ENCODE measurements at places on chromosomes 4 and X.

GRCh38 chr4:118338518-118338917 is 14.3 kb downstream of the PRSS12 start:
- DNase-seq = no peak

- no peak for DNase-seq
These were observed 223.1 kb upstream of the SLIT2 start for GRCh38 chr4:20028645-20029044.

DNA sequence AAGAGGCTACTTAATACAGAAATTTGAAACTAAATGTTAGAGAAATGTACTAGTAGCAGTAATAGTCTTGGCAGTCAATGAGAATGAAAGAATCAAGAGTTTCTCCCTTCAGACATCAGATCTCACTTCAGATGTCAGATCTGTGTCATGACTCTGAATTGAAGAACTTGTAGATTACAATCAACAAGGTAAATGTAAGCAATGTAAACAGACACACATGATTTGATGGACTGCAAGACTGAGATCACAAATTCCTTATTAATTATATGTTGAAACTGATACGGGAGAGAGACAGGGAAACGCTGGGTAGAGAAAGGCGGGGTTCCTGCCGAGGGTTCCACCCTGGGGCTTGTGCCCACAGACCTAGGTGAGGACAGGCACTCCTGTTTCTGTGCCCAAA is 65.5 kb upstream of the HHIP start:
- DNase-seq = no peak

- DNase-seq = no peak
These were observed 206.6 kb upstream of the GYPA start for GRCh38 chr4:144347121-144347520.

DNA sequence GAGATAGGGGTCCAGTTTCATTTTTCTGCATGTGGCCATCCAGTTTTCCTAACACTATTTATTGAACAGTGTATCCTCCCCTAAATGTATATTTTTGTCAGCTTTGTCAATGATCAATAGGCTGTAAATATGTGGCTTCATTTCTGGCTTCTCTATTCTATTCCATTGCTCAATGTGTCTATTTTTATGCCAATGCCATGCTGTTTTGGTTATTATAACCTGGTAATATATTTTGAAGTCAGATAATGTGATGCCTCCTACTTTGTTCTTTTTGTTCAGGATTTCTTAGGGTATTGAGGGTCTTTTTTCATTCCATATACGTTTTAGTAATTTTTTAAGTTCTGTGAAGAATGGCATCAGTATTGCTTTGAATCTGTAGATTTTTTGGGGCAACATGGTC is 8.7 kb upstream of the CXCL3 start:
- no peak for DNase-seq

GRCh38 chr4:108107101-108107500 is 61.6 kb downstream of the LEF1 start:
- no peak for DNase-seq

DNA sequence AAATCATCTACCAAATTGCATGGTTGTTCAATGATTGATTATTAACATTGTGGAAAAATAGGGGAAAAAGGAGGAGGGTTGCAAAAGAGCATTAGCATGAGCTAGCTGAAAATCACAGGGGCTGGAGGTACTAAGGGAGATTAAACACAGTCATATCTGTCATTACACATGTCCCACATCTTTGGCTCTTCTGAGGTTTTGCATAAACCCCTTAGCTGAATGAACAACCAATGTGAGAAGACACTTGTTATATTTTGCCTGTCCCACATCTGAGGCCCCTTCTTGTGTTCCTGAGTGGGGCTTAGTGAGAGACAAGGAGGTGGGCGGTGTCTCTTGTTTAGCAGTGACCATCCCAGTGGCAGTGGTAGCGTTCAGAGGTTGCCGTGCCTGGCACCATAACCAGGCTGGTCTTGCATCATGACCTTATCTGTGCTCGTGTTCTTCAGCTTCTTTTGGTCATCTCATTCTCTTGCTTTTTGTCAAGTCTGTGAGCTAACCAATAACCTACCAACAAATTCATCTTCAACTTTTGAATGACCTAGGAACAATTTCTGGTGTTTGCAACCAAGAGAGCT is 95.6 kb downstream of the MID1IP1 start:
- no peak for DNase-seq

DNA sequence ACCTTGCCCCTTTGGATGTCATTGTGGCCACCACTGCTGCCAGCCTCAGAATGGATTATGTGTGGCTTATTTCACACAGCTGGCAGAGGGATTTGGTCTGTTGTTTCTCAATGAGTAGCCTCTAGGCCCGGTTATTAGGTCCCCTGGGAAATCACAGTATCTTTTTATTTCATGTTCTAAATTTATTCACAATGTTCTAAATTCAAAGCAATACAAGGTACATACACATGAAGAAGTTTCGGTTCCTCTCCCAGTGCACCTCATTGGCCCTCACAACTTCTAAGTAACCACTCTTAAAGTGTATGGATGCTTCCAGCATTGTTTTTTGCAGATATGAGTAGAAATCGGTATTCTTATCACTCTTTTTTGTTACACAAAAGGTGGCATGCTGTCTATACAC is 262.7 kb downstream of the RCHY1 start:
- DNase-seq = no peak

GRCh38 chr4:101071241-101071640 is 276.1 kb downstream of the PPP3CA start:
- no peak for DNase-seq

- DNase-seq = no peak
These were observed 12.1 kb downstream of the KIT start for GRCh38 chr4:54669831-54670230.

- no peak for DNase-seq
These were observed 29.8 kb upstream of the C1QTNF7 start for GRCh38 chr4:15398001-15398400.

DNA sequence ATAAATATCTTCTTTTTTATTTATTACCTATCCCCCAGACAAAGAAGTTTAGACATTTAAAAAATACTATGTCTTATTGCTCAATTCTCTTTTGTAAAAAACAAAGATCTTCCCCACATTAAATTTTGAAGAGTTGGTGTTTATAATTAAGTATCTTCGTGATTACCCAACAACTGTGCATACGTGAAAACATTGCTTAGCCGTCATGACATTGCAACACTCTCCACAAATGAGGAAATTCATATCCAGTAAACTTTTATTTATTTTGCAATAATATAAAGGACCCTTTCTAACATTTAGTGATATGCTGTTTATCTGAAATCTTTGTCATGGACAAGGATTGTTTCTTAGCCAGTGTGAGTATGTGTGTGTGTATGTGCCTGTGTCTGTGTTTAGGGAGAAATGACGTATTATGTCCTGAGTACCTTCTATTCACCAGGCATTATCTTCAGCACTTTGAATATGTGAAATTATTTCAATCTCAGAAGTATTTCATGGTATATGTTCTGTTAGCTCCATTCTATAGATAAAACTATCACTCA is 26.1 kb upstream of the EREG start:
- no peak for DNase-seq

DNA sequence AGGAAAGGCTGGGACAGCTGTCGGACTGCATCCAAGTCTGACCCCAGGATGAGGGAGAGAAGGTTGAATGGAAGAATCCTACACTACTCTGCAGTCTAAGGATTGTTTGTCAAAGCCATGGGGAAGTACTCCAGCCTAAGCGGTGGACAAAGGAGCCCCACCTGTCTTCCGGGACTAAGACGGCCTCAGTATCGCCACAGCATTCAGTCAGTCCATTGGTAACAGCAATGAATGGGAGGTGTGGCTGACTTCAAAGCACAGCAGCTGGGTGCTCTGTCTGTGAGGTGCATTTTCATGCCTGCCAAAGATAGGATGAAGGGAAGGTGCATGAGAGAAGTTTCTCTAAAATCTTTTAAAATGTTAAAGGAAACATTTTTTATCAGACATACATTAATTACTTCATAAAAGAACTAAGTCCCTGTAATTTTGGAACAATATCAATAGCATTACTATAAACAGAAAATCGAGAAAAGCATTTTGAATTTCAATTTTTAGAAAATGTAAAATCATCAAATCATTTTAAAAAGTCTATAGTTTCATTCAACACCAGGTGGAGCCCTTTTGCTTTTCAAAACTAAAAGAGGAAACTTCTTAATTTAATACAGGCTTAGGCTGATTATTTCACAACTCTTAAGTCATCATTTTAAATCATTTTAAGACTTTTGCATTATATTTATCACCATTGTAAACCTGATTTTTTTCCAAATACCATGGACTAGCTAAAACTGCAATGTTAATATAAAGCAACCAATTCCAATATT is 27.6 kb upstream of the INTU start:
- DNase-seq = no peak

DNA sequence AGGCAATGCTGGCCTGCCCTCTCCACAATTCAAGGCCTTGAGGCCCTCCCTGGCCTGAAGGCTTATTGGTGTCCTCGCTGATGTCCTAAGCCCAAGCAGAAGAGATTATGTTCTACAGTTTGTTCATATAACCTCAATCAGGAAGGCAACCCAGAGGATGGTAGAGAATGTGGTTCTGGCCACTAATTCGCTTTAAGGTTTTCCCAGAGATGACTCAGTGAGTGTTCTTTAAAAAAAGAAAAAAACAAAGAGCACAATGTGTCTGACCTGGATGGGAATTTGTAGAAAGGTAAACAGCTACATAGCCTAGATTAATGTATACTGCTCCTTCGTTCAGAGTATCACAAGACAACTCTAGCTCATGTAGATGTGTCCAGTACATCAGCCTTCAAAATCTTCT is 66.0 kb downstream of the MANBA start:
- DNase-seq = no peak

DNA sequence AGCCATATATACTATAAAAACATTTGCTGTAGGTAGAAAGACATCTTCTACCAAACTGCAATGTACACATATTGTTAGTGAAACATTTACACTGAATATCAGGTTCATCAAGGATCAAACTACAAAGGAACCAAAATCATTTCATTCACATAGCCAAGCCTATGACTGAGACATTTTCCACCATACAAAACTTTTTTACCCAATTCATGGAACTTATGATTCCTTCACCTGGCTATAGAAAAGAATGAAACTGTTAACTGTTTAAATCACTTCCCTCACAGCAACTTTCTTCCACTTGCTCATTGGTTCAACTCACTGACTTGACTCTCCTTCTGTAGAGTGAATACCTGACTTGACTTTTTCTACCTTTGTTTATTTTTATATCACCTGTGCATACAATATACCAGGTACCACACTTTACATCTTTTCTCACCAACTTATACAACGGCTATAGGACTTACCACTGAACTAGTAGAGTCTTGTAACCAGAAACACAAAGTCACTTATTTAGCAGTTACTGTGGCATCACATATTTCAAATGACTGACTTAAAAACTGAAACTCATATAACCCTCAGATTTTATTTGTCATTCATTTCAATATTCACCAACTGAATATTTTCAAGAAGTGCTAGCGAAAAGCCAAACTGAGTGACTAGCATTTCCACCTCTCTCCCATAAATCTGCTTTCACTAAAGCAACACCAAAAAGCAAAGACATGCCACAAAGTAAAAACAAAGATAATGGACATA is 30.9 kb downstream of the CAMK2D start:
- DNase-seq = no peak

- DNase-seq = no peak
These were observed 60.0 kb upstream of the PAK3 start for GRCh38 chrX:111035991-111036390.

DNA sequence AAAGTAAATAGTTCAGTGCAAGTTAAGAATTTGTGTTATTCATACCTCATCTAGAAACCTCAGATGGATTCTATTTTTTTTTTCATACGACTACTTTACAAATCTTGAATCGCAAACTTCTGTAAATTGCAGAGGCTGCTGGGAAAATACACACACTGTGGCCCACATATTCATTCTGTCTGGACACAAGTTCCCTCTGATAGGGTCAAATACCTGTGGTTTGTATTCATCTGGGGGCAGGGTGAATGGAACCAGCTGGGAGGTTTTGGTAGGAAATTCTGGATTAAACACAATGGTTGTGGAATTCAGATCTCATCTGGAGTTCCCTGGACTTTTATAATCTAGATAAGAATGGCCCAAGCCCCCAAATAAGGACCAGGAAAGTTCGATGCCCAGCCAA is 56.2 kb downstream of the SPATA18 start:
- DNase-seq = no peak

DNA sequence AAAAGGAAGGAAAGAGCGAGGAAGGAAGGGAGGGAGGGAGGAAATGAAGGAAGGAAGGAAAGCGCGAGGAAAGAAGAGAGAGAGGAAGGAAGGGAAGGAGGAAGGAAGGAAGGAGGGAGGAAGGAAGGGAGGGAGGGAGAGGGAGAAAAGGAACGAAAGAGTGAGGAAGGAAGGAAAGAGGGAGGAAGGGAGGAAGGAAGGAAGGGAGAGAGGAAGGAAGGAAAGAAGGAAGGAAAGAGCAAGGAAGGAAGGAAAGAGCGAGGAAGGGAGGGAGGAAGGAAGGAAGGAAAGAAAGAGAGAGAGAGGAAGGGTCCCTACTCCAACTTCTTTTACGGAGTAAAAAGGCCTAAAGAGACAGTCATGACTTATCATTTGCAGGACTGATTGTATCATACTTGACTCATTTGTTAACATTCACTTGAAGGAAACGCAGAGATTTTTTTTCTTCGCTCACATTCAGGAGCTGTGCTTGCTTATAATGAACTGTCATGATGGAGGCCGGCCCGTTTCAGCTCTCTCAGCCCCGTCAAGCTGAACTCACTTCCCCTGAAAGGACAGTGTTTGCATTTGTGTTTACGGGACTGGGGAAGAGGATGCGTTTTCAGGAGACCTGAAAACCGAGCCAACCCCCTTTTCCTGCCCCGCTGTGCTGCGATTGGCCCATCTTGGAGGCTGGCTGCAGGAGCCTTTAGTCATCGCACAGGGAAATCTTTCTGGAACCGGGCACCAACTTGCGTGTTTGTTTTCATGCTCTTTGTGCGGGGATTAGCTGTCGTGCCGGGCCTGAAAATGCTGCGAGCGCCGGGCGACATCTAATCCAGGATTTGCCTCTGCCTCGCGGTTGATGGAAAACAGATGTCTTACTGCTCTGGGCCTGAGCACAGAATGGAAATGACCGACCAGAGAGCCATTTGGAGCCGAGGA is 17.8 kb downstream of the TRIM2 start:
- no peak for DNase-seq

DNA sequence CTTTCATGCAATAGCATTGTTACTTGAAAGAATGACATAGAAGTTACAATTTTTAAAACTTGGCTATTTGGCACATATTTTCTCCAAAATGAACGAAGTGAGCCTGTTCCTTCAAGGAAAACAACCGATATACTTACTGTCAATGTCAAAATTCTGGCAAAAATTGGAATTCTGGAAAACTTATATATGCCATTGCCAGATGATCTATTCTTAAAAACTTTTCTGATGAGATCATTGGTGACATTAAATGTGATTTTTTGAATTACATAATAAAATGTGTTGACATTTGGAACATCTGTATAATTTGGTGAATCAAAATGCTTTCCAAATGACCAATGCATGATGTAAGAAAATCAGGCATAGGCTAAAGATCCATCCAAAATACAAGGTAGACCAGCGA is 209.0 kb downstream of the SCFD2 start:
- no peak for DNase-seq

Measured in stimulated activated CD4-positive, alpha-beta T cell treated with anti-CD3 and anti-CD28 coated beads, Interleukin-1b, Interleukin-23, amount 100 ng/mL, for 1 hour (primary cell).